RCC 7860 (cell line): ENCODE measurements at places on chromosomes 7 and 10.
A peak's percentile ranks its signal among the peaks of the same experiment; 100 is the strongest.

- DNase-seq, result no peak
These were observed 258.7 kb downstream of the SORCS3 start for GRCh38 chr10:104899779-104900178.

DNA sequence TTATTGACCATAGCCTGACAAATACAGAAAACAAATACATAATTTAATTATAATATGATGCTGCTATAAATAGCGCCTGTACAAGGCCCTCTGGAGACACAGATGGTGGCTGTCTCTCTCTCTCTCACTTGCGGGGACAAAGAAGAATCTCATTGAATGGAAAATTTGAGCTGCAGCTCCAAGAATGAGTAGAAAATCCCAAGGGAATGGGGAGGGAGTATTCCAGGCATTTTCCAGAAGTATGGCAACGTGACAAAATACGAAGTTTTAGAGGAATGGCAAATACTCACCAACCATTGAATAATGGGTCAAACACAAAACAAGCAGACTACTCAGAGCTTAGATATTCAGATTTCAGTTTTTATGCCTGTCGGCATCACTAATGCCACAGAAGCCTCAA lies 179.9 kb downstream of the NRP1 start:
- DNase-seq, result no peak

- DNase-seq, result no peak
These were observed 12.7 kb downstream of the SLC29A3 start for GRCh38 chr10:71331736-71332135.

DNA sequence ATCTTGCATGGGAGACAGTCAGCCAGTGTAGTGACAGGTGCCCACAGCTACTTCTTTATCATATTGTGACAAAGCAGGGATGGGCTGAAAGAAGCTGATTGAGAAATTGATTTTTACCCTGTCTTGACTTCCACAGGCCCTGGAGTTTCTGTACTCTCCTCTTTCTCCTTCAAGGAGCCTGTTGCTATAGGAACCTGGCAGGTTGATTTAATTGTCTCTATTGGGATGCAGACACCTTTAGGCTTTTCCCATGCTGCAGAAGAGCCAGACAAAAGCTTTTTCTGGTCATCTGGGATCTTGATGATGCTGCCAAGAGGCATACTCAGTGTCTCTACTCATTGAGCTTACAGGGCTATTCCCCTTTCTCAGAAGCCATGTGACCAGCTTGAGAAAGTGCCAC lies 754.8 kb downstream of the KCNMA1 start:
- DNase-seq, result no peak

DNA sequence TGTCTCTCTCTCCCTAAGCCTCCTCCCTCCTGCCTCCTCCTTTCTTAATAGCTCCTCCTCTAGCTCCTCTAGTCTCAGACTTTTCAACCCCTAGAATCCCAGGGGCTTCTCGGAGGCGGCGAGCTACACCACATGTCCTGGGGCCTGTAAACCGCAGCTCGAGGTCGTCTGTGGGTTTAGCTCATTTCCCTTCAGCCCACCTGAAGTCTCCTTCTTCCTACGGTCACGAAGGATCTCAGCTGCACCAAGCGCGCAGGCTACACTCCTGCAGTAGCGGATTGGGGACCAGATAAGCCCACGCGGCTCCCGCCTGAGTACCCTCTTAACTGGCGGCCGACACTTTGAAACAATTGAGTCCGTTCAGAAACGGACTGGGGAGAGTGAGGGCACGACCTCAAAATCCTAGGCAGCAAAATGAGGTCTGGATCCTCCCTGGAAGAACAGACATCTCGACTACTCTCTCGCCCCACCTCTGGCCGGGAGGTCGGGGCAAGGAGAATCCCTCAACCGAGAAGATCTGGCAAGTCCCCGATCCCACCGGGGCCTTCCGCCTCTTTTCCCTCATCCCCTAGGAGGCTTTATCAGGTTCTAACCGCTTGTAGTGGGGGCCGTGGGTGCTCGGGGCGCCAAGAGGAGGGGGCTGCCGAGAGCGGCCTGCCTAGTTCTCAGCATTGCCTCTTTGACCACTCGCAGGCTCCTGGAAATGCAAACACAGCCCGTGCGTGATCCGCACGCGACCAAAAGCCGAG lies 1.3 kb upstream of the SORCS3 start:
- no peak for DNase-seq

- DNase-seq, result no peak
These were observed 2.5 kb downstream of the KIAA1549 start for GRCh38 chr7:138978541-138979184.

DNA sequence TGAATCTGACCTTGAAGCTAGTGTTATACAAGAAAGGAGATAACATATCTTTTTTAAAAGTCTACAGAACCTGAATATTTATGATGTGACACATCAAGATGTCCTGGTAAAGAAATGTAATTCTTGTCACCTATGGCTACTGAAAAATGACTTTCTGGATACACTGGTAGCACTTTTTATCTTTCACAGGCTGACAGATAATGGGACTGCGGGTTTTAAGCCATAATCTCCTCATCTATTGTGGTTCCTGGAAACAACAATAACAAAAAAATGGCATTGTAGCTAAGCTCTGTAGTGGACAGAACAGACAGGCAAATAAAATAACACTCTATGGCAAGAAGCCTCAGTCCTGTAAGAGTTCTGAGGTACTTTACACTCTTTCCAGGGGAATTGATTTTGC lies 31.6 kb upstream of the YAE1 start:
- no peak for DNase-seq

DNA sequence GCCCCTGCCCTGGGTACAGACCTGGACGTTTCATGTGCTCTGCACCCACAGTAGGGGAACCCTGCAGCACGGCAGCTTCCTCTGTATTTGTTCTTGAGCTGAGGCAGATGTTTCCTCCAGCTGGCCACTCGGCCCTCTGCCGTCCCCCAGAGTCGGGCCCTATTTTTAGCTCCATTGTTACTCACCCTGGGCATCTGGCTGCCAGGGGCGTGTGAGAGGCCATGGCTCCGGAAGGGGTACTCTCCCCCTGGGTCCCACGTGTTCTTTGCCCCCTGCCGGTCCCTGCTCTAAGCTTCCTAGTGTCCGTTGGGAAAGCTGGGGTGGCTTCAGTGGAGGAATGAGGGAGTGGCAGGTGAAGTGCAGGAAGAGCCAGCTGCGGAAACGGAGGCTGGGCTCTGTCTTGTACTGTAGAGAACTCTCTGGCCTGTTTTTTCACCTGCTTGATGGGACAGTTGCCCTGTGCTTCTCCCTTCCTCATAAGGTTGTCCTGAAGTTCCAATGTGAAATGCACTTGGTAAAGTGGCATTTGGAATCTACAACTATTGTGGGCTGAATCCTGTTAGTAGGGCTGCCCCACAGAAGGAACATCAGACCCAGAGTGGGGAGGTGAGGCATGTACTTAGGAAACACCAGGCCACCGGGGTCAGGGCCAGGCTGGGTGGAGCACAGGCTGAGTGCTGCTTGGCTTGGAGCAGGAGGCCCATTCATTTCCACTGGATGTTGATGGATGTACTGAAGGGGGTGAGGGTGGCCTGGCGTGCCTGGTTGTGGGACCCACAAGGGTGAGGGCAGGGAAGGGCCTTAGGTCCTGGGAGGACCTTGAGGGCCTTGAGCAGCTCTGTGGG lies 30.6 kb downstream of the PALD1 start:
- no peak for DNase-seq

GRCh38 chr7:18495412-18496340 lies at the start of gene HDAC9:
Gene HDAC9 (plus strand): TSS chr7:18495749. CDS start chr7:18496303, 554 bp downstream.
- no peak for DNase-seq

GRCh38 chr7:137636376-137636775 lies 210.4 kb downstream of the DGKI start:
- DNase-seq, result no peak

DNA sequence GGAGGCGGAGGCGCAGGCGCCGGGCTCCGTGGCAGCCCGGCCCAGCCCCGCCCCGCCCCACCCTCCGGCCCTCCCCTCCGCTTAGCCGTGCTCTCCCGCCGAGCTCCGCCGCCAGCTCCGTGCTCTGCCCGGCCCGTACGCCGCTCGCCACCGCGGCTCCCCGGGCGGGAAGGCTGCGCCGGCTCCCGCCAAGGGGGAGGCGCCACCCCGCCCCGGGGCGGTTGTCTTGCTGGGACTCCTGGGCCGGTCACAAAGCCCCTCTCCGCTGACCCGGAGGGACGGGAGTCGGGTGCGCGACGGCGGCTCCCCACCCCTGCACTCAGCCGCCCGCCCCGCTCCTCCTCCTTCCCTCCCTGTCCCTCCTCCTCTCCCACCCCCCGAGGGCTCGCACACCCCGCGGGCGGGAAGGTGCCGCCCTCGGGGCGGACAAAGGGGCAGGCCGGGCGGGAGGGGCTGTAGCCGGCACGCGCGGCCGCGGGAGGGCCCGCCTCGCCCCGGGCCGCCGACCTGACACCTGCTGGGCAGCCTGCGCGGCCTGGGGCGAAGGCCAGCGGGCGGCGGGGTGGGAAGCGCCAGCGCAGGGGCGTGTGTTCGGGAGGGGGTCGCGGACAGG lies 11.5 kb upstream of the SP8 start:
- DNase-seq, result peak; percentile 57

- no peak for DNase-seq
These were observed 583.3 kb upstream of the SORCS1 start for GRCh38 chr10:107747851-107748250.

GRCh38 chr7:157357129-157358040 lies 20.6 kb downstream of the DNAJB6 start:
- no peak for DNase-seq

- no peak for DNase-seq
These were observed 142.8 kb downstream of the GLCCI1 start for GRCh38 chr7:8111282-8111960.

- DNase-seq, result peak; percentile 64
These were observed 13.7 kb downstream of the SRGN start for GRCh38 chr10:69101451-69102095.

GRCh38 chr10:48710647-48711275 lies 26.1 kb downstream of the WDFY4 start:
- DNase-seq, result no peak

- DNase-seq, result no peak
These were observed 81.4 kb downstream of the ABCB5 start for GRCh38 chr7:20696803-20697333.

- DNase-seq, result no peak
These were observed 5.7 kb downstream of the NRF1 start for GRCh38 chr7:129617178-129617577.

GRCh38 chr10:132893090-132893489 lies 49.3 kb downstream of the CFAP46 start:
- no peak for DNase-seq

DNA sequence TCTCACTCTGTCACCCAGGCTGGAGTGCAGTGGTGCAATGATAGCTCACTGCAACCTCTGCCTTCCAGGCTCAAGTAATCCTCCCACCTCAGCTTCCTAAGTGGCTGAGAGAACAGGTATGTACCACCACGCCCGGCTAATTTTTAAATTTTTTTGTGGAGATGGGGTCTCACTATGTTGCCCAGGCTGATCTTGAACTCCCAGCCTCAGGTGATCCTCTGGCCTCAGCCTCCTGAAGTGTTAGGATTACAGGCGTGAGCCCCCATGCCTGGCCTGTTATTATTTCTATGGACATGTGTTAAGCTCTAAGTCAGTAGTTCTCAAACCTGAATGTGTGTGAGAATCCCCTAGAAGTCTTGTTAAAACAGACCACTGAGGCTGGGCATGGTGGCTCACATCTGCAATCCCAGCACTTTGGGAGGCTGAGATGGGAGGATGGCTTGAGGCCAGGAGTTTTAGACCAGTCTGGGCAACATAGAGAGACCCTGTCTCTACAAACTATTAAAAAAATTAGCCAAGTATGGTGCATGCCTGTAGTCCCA lies 24.5 kb downstream of the TMEM270 start:
- DNase-seq, result no peak

DNA sequence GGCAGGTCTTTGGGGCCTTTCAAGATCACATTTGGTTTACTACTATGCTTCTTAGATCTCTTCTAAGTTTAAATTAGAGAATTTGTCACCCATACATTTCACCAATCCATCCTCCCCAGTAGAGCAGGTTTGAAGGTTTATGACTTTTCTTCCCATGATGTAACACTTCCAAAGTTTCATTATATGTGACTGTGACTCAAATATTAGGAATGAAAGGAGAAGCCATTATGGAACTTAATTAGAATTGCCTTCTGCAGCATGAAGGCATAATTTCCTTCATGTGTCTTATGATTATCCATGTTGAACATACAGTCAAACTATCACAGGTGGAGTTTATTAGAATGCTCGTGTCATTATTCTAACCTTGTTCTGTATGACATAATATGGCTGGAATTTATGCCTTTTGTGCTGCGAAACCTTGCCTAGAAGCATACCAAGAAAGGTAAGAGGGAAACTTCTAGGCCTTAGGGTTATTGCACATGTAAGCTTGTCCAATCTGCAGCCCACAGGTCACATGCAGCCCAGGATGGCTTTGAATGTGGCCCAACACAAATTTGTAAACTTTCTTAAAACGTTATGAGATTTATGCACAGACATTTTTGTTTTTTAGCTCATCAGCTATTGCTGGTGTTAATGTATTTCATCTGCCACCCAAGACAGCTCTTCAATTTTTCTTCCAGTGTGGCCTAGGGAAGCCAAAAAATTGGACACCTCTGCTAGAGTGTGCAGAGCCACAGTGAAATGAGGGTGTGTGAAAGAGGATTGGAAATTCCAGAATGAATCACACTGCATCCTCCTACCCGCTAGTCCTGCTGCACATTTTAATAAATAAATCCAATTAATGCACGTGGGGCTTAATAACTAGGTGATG lies 133.6 kb downstream of the TMEM26 start:
- no peak for DNase-seq

- DNase-seq, result peak; percentile 30
These were observed 23.4 kb upstream of the DPYSL4 start for GRCh38 chr10:132163278-132163765.

DNA sequence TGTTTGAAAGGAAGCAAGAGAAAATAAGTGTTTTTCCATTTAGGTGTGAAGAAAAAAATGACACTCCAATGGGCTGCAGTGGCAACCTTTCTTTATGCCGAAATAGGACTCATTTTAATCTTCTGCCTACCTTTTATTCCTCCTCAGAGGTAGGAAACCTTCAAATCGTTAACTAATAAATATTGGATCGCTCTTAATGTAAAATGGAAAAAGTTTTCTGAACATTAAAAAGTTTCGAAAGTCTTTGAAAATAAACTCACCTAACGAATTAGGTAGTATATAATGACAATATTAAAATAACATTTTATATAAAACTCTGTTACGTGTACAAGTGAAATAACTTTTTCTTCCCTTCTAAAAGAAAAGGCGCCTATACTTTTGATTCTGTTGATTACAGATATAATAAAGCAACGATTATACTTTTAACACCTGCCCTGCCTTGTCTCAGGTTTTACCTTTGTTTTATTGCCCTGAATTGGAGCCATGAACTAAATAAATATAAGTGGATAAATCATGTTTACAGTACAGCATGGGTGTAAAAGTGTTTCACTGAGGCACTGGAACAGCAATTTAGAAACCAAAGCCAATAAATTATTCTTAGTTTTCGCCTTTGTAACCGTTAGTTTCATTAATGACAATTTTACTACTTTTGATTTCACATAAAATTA lies 804 bp downstream of the BCAP29 start:
- DNase-seq, result no peak
